Epithelial cell of proximal tubule (primary cell): ENCODE measurements at places on chromosomes 4 and X.

- DNase-seq = no peak
Measured at GRCh38 chrX:42143866-42144592, 220.7 kb upstream of the CASK start.

- DNase-seq = no peak
Measured at GRCh38 chrX:8914681-8915080, 113.5 kb upstream of the FAM9A start.

GRCh38 chr4:21195682-21196081 is 495.4 kb downstream of the PACRGL start:
- DNase-seq = peak; percentile 25

DNA sequence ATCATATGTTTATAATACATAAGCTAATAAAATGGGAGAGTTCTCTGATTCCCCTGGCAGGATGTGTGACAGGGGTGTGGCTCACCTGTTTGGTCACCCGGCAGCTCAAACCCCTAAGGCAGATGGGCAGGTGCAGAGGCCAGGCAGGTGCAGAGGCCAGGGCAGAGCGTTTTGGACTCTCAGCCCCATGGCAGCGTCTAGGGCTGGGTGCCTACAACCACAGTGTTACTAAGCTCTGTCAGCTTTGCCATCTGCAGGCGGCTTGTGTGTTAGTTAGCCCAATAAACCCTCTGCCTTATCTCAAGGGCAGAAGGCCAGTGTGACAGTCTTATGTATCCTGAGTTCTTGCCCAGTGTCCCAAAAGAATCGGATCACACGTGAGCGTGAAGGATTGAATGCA is 54.0 kb upstream of the UGT2B15 start:
- no peak for DNase-seq

GRCh38 chrX:139179592-139179991 is 350.9 kb upstream of the F9 start:
- DNase-seq = no peak

DNA sequence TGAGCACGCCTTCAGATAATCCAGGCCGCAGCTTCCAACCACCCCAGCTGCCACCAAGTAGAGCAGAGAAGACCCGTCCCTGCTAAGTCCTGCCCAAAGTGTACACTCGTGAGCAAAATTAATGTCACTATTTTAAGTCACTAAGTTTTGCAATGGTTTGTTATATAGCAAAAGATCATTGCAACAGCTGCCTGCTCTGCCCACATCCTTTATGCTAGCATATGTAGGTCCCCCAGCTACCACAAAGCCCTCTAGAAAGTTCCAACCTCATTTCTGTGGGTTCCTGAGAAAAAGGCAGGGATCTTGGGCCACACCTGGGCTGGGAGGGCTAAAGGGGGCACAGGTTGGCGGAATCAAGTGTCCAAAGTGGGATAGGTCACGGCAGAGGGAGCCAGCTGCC is 346.9 kb downstream of the BCOR start:
- no peak for DNase-seq

GRCh38 chr4:21656832-21657231 is 291.7 kb downstream of the KCNIP4 start:
- DNase-seq = peak; percentile 68
